Bronchial epithelial cell (primary cell): ENCODE measurements at places on chromosomes 5 and 9.

DNA sequence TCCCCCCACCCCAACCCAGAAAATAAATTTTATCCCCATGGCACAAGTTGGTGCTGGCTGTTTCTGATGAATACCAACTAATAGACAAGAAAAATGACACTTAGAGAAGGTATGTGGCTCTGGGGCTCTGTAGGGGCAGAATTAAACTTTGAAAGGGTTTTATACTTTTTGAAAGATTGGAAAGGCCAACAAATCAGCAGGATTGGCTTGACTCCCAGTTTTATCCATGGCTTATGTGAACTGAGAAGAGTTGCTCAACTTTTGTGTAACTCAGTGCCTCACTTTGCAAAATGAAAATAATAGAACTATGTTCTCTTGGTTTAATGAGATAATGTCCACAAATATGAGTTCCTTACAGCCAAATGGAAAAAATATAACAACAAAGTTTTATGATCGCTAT lies 288.9 kb upstream of the KIF2A start:
- DNase-seq: no peak

GRCh38 chr9:137564817-137565411 lies 13.2 kb downstream of the MRPL41 start:
- DNase-seq: no peak

GRCh38 chr9:35908504-35909125 lies 675 bp upstream of the SPAAR start:
- no peak for DNase-seq

DNA sequence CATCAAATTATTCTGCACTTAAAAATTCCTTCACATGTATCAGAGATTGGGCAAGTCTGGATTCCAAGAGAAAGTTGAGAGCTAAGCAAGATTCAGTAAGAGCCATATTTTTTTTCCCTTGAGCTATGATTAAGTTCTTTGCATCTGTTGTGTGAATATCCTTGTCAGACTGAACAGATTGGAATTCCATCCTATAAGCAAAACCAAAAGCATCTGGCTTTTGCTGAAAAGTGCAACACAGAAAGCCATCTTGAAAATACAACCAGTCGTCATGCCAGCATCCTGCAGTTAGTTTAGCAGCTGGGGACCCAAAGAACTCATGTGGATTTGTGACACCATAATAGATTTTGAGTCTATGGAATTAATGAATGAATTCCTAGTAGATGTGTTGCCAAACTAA lies 316.9 kb downstream of the MTRR start:
- no peak for DNase-seq

DNA sequence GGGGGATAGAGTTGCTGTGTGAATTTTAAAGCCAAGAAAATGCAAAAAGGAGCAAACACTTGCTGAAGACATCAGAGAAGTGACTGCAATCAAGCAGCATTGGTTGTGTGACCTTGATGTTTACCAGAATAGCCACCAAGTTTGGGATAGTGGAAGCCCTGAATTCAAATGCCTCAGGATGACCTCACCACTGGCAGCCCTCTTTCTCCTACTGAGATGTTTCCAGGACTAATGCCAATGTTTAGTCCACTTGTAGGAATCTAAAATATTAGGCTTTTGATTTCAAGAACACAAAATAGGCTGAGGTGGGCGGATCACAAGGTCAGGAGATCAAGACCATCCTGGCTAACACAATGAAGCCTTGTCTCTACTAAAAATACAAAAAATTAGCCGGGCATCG lies 112.2 kb upstream of the NUDT12 start:
- no peak for DNase-seq

DNA sequence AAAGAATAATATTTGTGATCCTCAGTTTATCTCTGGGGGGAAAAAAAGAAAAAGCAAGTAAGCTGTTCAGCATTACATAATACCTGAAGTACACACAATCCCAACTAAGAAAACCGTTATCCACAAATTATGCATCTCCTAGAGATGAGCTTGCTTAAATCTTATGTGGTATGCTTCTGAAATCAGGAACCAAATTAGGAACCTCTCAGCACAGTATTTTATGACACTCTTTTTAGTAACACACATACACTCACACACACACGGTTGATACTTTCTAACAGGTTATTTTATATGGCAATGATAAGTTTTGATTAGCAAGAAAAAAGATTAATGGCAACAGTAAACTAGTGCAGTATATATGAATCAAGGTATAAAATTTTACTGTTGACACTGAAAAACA lies 1.2 kb upstream of the ZNF510 start:
- DNase-seq: no peak

GRCh38 chr5:38465061-38465460 lies 91.4 kb downstream of the LIFR start:
- DNase-seq: no peak

GRCh38 chr5:35849860-35850259 lies 6.8 kb upstream of the IL7R start:
- no peak for DNase-seq

GRCh38 chr9:33628865-33629410 lies 104.9 kb downstream of the ANKRD18B start:
- no peak for DNase-seq

- DNase-seq: no peak
These were observed 45.4 kb downstream of the TMEM252 start for GRCh38 chr9:68495247-68495646.

GRCh38 chr9:100724886-100725285 lies 147.0 kb downstream of the CAVIN4 start:
- DNase-seq: no peak

DNA sequence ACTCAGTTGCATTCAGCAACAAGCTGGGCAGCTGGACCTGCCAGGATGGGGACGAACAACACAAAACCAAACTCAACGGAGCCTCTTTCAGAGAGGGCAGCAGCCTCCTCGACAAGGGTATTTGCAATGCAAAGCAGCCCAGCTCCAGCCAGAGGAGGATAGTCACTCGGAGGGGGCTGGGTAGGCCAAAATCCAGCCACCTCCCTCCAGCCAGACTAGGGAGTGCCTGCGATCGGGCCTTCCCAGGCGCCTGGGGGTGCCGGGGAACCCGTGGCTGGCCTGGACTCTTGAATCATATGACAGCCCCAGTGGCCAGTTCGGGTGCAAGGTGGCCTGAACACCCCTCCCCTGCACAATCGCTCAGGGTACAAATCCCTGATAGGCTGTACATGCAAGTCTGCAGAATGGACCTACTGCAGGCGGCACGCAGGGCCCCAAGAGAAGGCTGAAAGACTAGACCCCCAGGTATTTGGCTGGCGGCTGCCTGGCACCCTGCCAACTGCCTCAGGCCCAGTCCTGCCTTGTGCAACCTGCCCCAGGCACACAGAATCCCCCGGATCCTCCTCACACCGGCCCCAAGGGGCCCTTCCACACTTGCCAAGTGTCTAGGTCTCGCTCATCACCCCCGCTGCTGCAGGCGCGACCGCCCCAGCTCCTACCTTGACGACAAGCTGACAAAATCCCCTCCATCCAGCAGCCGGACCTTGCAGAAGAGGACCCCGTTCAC lies 1.3 kb downstream of the EEIG1 start:
- DNase-seq: no peak

DNA sequence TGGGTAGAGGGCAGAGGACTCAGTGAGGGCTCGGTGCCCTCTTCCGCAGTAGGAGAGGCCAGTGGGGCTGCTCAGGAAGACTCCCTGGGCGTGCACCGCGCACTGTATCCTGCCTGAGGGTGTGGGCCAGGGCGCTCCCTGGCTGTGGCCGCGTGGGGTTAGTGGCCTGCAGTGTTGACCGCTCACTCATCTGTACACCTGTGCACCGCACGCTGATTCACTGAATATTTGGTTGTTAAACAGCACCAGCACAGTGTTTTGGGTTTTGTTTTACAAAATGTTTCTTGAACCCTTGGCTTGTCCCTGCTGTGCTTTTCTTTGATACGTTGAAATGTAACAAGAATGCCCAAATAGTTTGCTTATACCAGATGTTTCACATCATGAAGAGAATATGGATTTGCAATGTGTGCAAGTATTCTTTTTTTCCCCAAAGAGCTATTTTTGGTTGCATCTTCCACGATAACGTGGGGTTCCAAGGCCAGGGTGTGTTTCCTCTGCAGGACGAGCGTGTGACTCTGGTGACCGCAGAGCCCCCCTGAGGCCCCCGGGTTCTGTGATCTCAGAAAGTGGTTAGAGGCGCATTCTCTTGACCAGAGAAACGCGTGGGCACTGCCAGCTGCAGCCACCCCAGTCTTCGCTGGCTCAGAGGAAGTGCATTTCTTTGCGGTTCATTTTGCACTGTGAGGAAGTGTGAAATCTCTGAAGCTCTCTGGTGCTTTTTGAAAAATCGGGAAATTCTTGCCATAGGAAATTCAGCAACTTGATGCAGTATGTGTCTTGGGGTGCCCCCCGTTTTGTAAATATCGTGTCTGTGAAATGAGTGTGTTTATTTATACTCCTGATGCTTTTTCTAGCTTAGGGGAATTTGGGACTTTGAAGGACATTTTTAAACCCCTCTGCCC lies 46.9 kb downstream of the AHRR start:
- DNase-seq: no peak

GRCh38 chr9:121781701-121782464 lies 130.4 kb downstream of the DAB2IP start:
- DNase-seq: no peak

- DNase-seq: no peak
These were observed 47.0 kb upstream of the CHD1 start for GRCh38 chr5:98975682-98976407.

DNA sequence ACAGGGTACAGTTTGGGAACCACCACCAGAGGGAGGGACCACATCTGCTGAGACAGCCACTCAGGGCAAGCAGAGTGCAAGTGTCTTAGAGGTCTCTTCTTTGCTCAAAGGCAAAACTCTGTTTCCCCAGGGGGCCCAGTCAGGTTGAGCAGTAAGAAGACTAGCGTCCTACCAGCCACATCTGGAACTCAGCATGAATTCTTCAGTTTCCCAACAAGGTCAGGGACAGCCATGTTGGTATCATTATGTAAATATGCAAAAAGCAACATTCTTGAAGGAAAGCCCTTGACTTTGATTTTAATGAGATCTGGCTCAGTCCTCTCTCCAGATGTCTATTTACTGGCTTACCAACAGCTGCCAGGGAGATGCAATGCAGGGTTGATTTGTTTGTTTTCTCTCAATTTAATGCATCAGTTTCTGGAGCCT lies 46.7 kb downstream of the TGFBI start:
- DNase-seq: no peak

- peak; percentile 54 for DNase-seq
These were observed 288.6 kb upstream of the DAB2 start for GRCh38 chr5:39713250-39713916.

GRCh38 chr9:98836206-98836605 lies 28.7 kb downstream of the GALNT12 start:
- DNase-seq: no peak

DNA sequence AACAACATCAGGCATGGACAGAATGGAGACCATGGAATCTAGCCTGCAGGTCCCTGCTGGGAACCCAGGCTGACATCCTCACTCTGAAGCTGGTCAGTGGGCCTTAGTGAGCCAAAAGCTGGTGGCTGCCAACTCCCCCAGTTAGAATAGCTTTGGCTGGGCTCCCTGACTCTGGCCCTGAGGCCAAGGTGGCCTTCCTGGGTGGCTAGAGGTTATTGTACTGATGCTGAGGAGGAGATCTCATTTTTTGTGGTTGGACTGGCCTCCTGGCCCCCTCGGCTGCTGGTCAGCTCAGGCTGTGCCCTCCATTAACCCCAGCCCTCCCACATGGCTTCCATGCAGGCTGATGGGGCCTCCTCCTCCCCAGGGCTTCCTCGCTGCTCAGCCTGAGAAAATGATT lies 101.2 kb upstream of the PANK3 start:
- DNase-seq: no peak

DNA sequence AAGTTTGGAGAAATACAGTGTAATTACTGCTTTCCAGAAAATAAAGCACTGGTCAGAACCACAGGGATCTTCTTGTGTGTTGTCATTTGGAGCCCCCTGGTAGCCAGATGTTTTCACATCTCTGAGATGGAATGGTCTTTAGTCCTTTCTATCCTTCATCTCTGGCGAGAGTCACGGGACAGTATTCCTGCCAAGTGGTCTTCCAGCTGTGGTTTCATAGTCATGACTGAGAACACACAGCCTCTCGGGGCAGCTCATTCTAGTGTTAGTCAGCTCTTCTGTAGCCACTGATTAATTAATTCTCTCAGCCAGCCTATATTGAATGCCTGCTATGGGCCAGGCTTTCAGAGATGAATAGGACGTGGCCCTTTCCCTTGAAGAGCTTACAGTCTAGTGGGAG lies 34.1 kb downstream of the HMGXB3 start:
- DNase-seq: no peak

DNA sequence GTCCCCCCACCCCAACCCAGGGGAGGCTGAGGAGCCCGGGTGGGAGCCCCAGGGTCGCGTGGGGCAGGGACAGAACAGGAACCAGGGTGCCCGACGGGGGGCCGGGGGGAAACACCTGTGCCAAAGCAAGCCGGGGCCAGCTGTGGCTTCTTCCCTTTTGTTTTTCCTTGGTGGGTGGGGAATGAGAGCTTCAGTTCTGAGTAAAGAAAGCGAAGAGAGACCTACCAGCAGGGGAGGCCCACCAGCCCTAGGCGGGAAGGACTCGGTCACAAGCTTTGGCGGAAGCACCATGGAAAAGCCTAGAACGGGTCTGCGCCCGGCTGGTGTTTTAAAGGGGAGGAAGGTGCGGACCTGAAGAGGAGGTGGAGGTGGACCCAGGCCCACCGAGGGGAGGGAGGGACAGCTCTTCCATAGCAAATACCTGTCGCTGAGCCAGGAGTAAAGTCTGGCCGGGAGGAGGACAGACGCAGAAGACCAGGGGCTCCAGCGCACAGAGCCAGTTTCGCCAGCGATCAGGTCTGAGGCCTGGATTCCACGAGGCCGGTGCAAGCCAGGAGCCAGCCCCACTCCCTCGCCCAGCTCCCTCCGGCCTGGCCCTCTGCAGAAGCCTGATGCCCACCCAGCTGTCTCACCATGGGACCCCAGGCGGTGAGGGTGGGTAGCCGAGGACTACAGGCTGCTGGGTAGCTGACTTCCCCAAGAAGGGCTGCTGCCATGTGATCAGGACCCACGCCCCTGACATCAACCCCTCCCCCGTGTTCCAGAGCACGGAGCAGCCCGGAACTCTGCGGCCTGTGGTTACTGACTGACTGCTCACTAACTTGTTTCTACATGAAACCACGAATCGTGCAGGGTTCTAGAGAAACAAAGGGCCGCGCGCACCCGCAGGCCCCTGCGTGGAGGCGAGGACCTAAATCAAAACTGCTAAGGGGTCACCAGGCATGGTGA lies 849 bp upstream of the MGAT1 start:
- peak; percentile 80 for DNase-seq

DNA sequence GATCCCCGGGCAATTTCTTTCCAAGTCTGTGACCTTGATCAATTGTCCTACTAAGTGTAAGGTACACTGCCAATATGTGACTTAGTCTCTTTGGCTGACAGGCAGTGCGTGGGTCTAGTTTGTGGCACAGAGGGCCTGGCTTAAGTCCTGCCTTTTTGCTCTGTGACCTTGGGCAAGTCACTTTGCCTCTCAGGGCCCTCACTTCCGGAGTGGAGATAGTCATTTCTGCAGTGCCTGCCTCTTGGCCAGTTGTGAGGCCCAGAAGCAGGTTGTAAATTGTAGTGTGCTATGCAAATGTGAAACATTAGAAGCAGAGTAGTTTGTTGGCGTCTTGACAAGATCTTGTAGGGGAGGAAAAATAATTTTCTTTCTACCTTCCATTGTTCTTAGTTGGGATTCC lies 39.0 kb downstream of the KIF4B start:
- no peak for DNase-seq
